ENCODE measurements at places on chromosomes 6 and 20.

DNA sequence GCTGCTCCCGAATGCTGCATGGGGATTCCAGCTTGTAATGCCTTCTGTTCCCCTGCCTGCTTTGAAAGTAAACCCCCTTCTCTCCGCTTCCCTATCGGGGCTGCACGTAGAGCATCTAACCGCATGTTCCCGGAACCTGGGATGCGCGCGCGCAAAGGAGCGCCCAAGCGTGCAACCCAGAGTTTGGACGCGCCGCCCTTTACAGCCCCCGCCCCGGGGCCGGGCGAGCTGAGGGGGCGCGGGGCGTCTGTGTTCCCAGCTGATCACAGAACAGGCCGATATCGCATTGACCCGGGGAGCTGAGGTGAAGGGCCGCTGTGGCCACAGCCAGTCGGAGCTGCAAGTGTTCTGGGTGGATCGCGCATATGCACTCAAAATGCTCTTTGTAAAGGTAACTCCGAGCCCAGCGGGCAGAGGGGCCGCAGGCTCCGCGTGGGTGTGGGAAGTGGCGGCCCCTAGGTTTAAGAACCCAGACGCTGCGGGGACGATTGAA is 1.4 kb downstream of the LAMP5 start:
- no peak for DNase-seq

- DNase-seq: no peak
Observed at GRCh38 chr20:23334111-23334510, 16.5 kb upstream of the NXT1 start.

GRCh38 chr6:127403636-127404035 is 55.6 kb downstream of the KIAA0408 start:
- DNase-seq: no peak

DNA sequence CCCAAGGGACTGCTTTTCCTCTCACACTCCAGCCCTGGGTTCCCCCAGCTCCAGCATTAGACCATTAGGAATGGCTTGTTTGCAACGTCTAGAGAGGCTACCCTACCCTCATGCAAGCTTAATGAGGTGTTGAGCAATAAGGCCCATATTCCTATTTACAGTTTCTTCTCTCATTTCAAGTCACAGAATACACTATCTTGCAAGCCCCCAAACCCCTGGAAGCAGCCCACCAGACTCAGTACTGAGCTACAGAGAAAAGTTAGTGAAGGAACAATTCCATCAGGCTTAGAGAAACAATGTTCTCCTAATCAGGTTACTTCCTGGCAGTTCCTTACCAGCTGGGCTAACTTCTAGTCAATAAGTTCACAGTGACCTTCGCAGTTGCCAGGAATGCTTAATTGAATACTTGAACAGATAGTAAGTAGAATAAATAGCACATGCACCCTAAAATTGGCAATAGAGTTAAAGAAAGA is 606.5 kb upstream of the NOX3 start:
- no peak for DNase-seq

DNA sequence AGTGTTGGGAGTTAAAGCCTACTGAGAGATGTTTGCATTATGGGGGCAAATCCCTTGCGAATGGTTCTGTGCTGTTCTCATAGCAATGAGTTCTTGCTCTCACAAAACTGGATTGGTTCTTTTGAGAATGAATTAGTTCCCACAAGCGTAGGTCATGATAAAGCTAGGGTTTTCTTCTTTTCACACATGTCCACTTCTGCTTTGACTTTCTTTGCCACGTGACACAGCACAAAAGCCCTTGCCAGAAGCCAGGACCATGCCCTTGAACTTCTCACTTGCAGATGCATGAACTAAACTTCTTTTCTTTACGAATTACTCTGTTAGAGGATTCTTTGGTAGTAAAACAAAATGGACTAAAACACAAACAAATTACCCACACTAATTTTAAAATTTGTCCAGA is 922.8 kb downstream of the EPHA7 start:
- DNase-seq: no peak

GRCh38 chr6:151807513-151808370 is at the start of gene ESR1:
Gene ESR1, plus strand, starts transcription at chr6:151807682. Its CDS starts 231 bp downstream, at chr6:151807913.
- DNase-seq: peak; percentile 27

DNA sequence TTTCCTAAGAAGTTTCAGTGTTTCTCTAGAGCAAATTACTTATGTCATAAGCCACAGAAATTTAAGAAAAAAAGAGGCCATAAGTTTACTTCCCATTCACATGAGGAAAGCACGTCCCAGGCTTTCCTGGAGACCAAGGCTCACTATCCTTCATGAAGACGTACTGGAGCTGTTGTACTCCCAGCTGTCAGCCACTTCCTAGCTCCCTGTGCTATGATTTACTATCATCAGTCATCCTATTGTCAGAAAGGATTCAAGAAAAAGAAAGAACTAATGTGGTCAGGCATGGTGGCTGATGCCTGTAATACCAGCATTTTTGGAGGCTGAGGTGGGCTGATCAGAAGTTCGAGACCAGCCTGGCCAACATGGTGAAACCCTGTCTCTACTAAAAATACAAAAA is 337.4 kb upstream of the SOX4 start:
- no peak for DNase-seq

- DNase-seq: no peak
Observed at GRCh38 chr6:170043881-170044790, 246.7 kb downstream of the DLL1 start.

DNA sequence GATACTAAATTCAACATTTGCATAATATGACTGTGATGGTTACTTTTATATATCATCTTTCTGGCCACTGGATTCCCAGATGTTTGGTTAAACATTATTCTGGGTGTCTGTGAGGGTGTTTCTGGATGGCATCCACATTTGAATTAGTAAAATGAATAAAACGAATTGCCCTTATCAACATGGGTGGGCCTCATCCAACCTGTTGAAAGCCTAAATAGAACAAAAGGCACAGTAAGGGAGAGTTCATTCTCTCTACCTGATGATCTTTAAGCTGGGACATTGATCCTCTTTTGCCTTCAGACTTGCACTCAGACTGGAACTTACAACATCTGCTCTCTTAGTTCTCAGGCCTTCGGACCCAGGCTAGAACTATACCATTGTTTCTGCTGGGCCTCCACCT is 57.6 kb downstream of the CD24 start:
- no peak for DNase-seq

- DNase-seq: no peak
Observed at GRCh38 chr6:148954461-148954860, 207.6 kb downstream of the UST start.

GRCh38 chr20:52631469-52631868 is 340.7 kb upstream of the TSHZ2 start:
- no peak for DNase-seq

- DNase-seq: no peak
Observed at GRCh38 chr20:16158976-16159286, 414.3 kb downstream of the KIF16B start.

GRCh38 chr20:59331721-59332329 is 31.4 kb downstream of the EDN3 start:
- DNase-seq: no peak

- DNase-seq: no peak
Observed at GRCh38 chr6:131400054-131400778, 172.8 kb upstream of the ARG1 start.

- DNase-seq: no peak
Observed at GRCh38 chr20:44089987-44090674, 96.9 kb downstream of the JPH2 start.

Measured in stimulated activated CD4-positive, alpha-beta T cell treated with anti-CD3 and anti-CD28 coated beads, Interleukin-2, amount 100 ng/mL, for 24 hours (primary cell).